ENCODE measurements at places on chromosomes 2 and 18.

DNA sequence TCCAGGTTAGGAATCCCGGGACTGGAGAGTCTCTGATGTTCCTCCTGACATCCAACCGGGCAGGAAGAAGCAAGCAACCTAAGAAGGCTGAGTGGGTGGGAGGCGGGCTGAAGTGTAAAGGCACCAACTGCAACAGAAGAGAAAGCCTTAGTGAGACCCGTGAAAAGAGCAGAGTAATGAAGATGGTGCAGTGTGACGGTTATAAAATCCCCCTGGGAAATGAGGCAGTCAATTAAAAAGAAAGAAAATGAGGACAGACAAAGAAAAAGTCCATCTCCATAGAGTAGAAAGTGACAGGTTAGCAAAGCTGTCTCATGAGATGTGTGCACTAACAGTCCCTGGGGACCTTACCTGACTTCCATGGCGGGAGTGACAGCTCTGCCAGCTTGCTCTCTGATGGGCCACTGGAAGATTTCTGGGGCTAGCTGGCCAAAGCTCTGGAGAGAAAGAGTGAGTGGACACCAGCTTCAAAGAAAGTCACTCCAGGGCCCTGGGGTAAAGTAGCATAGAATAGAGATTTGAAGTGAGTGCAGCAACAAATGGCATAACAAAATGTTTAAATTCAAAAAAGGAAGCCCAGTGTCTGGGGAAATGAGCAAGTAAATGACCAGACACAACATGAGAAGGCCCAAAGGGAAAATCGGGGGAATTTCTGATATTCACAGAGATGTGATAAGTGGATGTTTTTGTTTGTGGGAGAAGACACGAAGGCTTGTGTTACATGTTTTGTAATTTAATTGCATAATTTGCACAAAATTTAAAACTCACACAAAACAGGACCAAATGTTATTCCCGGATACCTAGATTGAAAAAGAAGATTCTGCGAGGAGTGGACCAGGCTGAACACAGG is 44.1 kb upstream of the IGFBP2 start:
- no peak for DNase-seq

- DNase-seq, result no peak
These were observed 504.9 kb downstream of the GALR1 start for GRCh38 chr18:77754475-77755044.

DNA sequence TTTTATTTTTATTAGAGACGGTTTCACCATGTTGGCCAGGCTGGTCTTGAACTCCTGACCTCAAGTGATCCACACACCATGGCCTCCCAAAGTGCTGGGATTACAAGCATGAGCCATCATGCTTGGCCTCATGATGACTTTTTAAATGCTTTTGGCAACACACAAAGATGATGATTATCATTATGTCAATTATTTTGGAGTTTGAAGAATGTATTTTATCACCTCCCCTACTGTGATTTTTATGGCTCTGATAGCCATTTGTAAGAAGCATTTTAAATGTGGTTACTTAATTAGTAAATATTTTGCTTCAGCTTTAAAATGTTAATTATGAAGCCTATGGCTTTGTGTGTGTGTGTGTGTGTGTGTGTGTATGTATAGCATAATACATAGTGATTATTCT is 45.1 kb upstream of the RAB27B start:
- no peak for DNase-seq

- DNase-seq, result no peak
These were observed 172.1 kb downstream of the UPP2 start for GRCh38 chr2:158273791-158274190.

GRCh38 chr2:224310943-224311625 is 90.8 kb downstream of the FAM124B start:
- no peak for DNase-seq

DNA sequence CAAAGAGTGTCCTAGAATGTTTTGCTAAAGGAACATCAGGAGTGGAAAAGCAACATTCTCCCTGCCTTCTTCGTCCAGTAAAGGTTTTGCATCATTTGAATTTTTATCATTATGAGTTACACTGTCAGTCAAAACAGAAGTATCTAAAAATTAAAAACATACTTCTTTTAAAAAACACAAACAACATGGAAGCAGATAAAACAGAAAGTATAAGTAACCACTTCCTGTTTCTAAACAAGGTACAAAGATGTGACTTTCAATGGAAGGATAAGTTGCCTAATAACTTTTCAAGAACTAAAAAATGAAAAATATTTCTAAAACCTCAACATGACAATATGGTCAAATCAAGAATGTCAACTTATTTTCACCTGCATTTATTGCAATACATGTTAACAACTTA is 158.2 kb downstream of the STK39 start:
- no peak for DNase-seq

DNA sequence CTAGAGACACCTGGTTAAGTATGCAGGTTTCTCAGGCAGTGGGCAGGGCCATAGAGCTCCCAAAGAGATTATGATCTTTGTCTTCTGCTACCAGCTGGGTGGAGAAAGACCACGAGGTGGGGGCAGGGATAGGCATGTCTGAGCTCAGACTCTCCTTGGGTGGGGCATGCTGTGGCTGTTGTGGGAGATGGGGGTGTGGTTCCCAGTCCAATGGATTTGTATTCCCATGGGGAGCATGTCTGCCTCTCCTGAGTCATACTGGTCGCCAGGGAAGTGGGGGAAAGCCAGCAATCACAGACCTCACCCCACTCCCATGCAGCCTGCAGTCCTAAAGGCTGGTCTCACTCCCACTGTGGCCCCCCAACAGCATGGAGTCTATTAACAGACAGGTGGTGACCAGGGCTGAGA is 31.4 kb upstream of the RHOB start:
- no peak for DNase-seq

DNA sequence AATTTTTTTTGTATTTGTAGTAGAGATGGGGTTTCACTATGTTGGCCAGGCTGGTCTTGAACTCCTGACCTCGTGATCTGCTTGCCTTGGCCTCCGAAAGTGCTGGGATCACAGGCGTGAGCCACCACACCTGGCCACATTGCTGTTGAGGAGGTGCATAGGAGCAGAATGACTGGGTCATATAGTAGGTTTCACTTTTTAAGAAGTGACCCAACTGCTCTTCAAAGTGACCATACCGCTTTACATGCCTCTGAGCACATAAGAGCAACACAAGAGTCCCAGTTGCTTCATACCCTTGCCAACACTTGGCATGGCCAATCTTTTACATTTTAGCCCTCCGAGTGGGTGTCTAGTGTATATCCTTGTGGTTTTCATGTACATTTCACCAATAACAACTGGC is 28.9 kb downstream of the RRM2 start:
- no peak for DNase-seq

- peak; percentile 61 for DNase-seq
These were observed 65.2 kb downstream of the ZEB2 start for GRCh38 chr2:144454466-144455287.

DNA sequence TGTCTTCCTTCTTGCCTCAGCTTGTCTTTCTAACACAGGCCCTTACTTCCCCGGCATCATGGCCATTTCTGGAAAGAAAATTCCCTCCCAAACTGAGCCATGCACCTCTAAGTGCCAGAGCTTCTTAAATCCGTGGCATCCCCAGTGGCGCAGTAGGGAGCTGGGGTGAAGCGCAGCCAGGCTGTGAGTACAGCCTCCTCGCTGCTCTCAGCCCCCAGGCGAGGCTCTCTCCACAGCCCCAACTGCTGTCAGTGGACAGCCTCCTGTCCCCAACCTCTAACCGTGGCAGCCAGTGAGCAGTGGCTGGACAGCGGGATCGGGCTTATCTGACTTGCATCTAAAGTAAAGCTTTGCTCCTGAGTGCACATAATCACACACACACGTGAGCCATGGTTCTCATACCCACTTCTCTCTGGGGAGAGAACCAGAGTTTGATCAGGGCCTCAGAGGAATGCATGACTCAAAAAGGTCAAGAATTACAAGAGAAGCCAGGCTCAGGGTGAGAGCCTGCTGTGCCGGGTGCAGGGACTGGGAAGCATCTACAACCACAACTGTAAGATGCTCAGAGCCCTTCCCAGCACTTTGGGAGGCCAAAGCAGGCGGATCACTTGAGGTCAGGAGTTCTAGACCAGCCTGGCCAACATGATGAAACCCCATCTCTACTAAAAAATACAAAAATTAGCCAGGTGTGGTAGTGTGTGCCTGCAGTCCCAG is 50.7 kb downstream of the SFXN5 start:
- DNase-seq, result no peak

DNA sequence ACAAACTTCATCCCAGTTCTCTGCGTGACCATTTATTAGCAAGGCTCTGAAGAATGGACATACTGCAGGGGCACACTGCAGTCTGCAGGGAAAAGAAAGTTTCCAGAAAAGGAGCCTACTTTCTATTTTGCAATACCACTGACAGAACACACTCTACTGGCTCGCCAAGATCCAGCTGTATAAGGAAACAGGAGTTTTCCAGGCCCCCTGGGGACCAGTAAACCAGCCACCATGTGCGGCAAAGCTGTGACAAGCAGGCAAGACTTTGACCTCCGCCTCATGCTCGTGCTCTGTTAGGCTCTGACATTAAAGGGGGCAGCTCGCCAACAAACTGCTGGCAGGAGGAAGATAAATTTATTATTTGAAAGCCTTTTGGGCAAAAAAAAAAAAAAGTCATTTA is 67.3 kb downstream of the CCBE1 start:
- no peak for DNase-seq

DNA sequence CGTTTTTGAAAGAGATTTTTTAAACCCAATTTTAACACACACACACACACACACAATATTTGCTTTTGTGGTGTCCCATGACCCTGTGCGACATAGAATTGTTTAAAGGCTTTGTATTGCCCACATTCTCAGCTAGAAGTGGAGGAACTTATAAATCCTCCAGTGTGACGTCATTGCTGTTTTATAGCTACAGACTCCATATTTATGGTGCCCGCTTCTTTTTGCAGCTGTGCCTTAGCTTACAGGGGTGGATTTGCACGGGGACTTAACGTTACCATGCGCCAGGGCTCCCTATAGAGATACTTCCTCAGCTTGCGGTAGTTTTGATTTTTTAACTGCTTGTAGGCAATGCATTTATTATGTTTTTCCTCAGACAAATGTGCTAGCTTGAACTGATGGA is 101.9 kb upstream of the SMIM21 start:
- no peak for DNase-seq

- DNase-seq, result no peak
These were observed 259.8 kb upstream of the HDAC4 start for GRCh38 chr2:239660390-239661230.

GRCh38 chr2:159613651-159614285 is 2.6 kb downstream of the BAZ2B start:
- no peak for DNase-seq

- no peak for DNase-seq
These were observed 214.5 kb upstream of the SALL3 start for GRCh38 chr18:78765142-78765541.

- DNase-seq, result no peak
These were observed 271.0 kb upstream of the GALNT5 start for GRCh38 chr2:156986339-156986988.

- peak; percentile 49 for DNase-seq
These were observed 1.7 kb upstream of the CTDSP1 start for GRCh38 chr2:218397820-218398436.

GRCh38 chr2:8682719-8683667 is 1.1 kb downstream of the ID2 start:
- peak; percentile 67 for DNase-seq

DNA sequence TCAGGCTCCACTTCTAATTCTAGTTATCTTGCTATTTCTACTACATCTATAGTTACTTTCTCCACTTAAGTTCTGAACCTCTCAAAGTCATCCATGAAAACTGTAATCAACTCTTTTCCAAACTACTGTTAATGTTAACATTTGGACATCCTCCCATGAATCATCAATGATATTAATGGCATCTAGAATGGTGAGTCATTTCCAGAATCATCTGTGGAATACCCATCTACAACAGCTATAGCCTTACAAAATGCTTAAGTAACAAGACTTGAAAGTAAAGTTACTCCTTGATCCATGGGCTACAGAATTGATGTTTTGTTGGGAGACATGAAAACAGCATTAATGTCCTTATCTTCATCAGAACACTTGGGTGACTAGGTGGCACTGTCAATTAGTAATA is 35.4 kb downstream of the BARD1 start:
- DNase-seq, result no peak

- DNase-seq, result no peak
These were observed 24.3 kb upstream of the LRATD1 start for GRCh38 chr2:14608245-14608644.

GRCh38 chr2:209086761-209087160 is 337.1 kb upstream of the MAP2 start:
- no peak for DNase-seq

- no peak for DNase-seq
These were observed 17.8 kb downstream of the MTCL1 start for GRCh38 chr18:8722946-8723820.

GRCh38 chr2:136149011-136149410 is 31.1 kb upstream of the CXCR4 start:
- no peak for DNase-seq

DNA sequence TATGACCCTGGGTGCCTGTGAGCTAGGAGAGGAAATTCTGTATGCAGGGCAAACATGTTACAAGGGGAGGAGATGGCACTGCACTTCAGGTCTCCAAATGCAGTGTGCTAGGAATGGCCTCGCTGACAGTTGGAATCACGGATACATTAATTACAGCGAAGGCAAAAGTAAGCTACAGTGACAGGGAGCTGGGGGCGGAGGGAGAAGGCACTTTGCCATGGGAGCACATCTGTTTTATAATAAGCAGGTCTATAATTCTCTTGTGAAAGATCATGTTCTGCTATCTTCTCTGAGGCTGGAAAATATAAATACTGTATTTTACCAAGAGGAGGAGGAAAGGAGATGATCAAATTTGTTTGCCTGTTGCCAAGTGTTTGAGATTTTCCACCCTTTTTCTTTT is 56.3 kb upstream of the FZD5 start:
- no peak for DNase-seq

DNA sequence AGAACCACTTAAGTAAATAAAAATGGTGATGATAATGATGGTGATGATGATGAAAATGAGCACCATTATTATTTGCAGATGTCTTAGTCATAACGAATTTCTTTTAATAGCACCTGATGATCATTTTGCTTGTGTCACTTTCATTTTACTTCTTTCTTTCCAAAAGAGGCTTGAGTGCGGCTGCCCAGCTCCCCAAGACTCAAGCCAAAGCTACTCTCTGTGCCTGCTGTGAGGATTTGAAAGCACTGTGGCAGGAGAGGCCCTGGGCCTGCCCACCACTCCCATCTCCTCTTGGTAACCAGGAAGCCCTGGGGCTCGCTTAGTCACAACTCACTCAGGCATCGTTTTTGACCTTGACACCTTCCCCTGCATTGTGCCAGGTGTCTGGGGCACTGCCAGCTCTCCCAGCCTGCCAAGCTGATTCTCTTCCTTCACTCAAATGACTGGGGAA is 41.2 kb downstream of the RPL37A start:
- DNase-seq, result no peak

GRCh38 chr2:70095720-70096670 is 8.7 kb downstream of the PCBP1 start:
- no peak for DNase-seq

All from natural killer cell (primary cell).